CD4-positive, alpha-beta T cell treated with Interleukin-4 for 1 hour (primary cell): ENCODE measurements at places on chromosomes 4 and X.
A peak's percentile ranks its signal among the peaks of the same experiment; 100 is the strongest.

- DNase-seq, result no peak
Observed at GRCh38 chrX:54994099-54994498, at the start of gene PFKFB1. TSS of gene PFKFB1 (minus strand) at chrX:54994188. CDS start at chrX:54994007, 181 bp downstream.

DNA sequence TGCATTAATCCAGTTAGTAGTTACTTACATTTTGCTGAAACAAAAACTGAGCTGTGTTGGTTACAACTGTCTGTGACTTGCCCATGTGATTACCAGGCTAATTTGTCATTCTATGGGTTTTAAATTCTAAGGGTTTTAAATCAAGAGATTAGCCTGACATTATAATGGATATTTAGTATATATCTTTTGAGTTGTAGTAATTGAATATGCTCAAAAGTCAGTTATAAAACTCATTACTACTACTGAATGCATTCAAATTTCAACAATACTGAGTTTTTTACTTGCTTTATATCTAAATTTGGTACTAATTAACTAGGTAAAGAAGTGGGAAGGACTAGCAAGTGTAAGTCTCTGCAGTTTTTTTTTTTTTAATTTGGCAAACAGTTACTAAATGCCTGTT is 14.7 kb downstream of the LARP7 start:
- no peak for DNase-seq

GRCh38 chr4:106587558-106587957 is 219.0 kb upstream of the GIMD1 start:
- no peak for DNase-seq

DNA sequence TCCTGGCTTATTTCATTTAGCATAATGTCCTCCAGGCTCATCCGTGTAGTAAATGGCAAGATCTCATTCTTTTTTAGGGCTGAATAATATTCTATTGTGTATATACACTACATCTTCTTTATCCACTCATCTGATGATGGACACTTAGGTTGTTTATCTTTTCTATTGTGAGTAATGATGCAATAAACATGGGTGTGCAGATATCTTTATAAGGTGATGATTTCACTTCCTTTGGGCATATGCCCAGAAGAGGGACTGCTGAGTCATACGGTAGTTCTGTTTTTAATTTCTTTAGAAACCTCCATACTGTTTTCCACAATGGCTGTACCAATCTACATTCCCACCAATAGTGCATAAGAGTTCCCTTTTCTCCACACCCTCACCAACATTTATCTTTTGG is 317.6 kb upstream of the CNKSR2 start:
- DNase-seq, result no peak

- no peak for DNase-seq
Observed at GRCh38 chrX:135114392-135114791, 5.9 kb downstream of the ETDB start.

GRCh38 chrX:69024931-69025330 is 140.3 kb downstream of the PJA1 start:
- no peak for DNase-seq

GRCh38 chr4:94446386-94446785 is 5.4 kb upstream of the PDLIM5 start:
- DNase-seq, result no peak

GRCh38 chr4:156493858-156494257 is 477.7 kb downstream of the PDGFC start:
- DNase-seq, result no peak

DNA sequence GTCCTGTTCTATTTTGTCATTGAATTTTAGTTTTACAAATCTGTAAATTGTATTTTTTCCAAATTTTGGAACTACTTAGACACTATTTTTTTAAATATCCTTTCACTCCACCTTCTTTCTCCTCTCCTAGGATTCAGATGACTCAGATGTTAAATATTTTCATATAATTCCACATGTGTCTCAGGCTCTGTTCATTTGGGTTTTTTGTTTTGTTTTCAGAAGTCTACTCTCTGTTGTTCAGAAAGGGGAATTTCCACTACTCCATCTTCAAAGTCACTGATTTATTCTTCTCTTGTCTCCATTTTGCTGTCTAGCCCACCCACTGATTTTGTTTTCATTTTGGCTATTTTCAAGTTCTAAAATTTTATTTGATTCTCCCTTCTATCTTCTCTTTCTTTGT is 264.0 kb upstream of the SLIT2 start:
- no peak for DNase-seq

- DNase-seq, result no peak
Observed at GRCh38 chr4:4358093-4358854, 28.6 kb upstream of the NSG1 start.

DNA sequence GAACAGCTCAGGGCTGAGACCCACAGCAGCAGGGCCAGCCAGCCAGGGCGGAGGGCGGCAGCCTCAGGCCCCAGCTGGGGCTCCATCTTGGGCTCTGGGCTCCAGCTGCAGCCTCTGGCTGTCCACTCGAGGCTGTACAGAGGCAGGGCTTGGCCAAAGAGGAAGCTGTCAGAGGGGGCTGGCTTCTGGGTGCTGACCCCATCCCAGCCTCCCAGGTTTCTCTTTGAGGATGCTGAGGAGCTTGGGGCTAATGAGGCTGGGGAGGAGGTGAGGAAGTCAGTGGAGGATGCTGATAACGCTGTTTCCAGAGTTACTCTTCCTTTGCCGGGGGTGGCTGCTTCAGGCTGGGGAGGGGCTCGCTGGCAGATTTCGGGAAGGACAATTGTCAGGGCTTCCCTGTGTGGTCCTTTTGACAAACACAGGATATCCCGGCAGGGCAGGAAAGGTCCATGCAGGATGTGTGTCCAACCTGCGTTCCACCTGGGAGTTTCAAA is at the start of gene DIPK2B:
Gene DIPK2B (minus strand): TSS at position 136 of the 494 bp plus-strand sequence. CDS start 50 bp downstream, at position 86.
- no peak for DNase-seq

GRCh38 chr4:32988165-32988811 is 2268.1 kb downstream of the PCDH7 start:
- no peak for DNase-seq

DNA sequence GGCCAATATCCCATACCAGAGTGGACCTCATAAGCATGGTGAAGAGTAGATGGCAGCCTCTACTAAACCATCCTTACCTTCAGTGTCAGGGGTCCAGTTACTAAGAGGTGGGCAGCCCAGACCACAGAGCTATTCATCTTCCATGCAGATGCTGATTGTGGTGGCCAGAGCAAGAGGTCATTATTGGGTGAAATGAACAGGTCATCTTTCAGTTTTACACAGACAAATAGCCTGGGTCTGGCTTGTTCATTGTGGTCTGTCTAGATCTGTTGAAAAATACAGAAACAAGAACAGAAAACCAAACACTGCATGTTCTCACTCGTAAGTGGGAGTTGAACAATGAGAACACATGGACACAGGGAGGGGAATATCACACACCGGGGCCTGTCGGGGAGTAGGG is 71.3 kb downstream of the PAK3 start:
- no peak for DNase-seq

GRCh38 chrX:121221322-121221977 is 174.0 kb downstream of the GLUD2 start:
- no peak for DNase-seq

DNA sequence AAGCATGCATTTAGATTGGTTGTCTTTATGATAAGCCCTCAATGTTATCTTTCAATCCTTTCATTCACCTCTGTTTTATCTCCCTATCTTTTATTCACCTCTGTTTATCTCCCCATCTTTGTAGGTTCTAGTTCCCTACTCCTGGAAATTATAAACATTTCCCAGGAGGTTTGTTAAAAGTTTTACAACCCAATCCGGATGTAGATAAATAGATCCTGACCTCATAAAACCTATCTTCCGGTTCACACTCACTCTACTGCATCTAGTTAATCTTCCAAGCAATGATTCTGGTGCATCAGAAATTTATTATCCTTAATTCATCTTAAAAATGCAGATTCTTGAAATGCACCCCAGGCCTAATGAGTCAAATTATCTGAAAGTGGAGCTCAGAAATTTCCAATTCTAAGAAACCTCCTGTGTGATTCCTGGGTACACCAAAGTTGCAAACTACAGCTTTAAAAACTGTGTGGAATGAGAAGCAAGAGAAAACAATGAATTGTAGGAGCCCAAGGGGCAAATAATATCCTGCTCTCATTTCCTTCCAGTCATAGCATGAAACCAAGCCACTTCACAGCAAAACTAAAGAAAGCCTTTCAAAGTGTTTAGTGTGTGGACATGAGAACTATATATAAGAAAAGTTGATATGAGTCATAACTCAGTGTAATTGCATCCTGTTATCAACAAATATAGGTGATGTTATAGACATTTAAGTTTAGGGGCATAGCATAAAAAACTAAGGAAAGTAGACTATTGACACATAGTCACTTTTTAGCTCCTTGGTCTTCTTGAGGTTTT is 51.1 kb upstream of the UGT8 start:
- DNase-seq, result no peak

- no peak for DNase-seq
Observed at GRCh38 chr4:2802618-2803531, 10.0 kb downstream of the SH3BP2 start.

DNA sequence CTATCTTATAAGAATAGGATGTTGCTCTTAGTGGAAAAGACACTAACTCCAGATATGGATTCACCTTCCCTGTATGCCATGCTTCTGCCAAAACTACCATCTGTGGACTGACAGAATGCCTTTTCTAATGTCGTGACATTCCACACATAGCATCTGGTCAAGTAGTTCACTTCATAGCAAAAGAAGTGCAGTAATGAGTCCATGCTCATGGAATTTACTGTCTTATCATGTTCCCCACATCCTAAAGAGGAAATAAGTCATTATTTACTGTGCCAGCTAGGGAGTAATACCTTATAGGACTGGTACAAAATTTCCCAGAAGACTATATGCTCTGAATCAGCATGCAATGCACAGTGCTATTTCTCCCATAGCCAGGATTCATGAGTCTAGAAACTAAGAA is 562.4 kb downstream of the TLL1 start:
- no peak for DNase-seq

DNA sequence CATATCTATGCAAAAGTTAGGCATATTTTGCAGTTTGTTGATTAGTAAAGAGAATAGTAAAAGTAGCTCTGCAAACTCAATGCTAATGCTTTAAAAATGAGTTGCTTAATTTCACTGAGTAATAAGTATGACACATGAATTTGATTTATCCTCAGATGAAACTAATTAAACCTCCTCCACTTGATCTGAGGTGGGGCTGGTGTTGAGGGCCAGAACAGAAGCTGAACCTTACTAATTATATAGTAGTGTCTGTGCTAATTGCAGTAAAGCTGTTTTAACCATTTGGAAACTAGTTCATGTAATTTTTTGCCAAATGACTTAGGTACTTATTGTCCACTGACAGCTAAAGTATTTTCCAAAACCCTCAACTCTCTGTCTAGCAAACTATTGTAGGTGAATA is 7.7 kb upstream of the PGAM4 start:
- DNase-seq, result no peak

DNA sequence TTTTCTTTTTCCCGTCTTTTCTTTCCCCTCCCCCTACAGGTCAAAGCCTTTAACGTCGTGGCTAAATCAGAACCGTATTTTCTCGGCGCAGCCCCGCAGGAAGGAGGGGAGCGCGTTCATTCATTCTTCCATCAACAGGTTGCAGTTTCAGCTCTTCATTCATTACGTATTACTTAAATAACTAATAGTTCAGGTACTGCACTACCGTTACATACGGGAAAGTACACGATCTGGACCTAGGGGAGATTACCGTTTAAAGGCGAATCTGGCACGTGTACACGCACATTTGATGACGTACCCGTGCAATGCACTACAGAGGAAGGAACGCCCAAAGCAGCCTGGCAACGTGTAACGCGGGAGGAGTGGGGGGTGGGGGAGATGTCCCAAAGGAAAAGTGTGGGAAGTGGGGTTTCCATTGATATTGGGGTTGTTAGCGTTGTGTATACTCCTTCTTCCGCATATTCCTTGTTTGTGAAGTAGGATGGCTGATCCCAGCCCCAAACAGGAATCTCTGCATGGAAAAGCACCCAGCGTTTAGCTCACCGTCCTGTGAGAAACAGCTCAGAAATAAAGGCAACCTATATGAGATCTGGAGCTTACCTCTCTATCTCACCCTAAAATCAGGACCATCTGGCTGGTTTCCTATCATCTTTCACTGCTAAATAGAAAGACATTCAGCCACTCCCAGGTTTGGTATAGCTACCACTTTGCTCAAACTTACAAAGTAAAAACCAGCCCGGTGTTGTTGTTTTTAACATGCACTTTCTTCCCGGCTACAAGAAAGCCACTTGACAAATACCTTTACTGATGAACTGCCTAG is 585 bp upstream of the SEC24D start:
- peak; percentile 80 for DNase-seq

GRCh38 chrX:44997282-44997812 is 124.4 kb downstream of the KDM6A start:
- DNase-seq, result no peak

DNA sequence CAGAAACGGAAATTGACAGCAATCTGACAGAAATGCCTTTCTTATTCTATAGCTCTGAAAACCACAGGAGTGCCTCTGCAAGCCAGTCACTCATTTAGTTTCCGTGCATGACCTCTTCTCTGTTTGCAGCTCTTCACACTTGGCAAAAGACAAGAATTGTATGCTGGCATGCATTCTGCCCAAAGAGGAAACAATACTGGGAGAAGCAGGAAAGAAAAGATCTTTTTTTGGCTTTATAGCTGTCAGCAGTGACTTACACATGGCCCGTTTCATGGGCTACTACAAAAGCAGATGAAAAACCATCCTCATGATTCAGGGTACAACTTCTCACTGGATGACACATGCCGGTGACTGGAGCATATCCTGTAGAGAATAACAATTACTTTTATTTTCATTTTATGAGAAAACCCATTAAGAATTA is 249.4 kb downstream of the ADAMTS3 start:
- DNase-seq, result no peak

DNA sequence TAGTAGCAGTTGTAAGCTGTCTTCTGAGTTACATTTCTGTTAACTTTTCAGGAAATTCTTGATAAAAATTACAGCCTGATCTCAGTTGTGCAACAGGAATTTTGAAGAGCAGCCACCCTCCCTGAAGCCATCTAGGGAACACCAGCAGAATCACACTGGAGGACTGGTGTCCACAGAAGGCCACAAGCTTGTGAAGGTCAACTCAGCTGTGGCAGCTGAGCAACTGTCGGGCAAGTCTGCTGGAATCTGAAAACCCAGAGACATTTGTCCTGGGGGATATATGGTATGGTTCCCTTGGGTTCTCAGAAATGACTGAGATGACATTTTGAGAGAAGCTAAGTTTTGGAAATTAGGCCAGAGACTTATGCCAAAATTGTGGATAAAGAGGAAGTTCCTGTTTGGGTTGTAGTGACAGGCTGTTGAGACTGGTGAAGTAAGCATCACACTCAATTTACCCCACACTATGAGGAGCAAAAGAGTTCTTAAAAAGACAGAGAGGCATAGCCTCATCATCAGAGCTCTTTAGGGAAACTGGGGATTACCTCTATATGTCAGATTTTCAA is 78.1 kb upstream of the TNIP3 start:
- DNase-seq, result no peak

DNA sequence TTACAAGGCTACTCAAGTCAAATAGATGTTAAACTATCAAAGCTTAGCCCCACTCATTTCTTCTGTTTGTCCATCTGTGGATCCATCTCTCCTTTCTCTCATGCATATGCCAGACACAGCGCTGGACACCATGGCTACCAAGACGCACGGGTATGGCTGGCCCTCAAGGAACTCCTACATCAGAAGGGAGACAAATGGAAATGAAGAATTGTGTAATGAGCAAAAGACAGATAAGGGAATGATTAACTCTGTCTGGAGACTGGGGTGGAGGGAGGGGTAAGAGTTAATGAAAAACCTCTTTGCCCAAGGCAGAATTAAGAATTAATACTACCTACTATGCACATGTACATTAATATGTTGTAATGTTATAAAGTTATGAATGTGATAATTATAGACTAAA is 88.1 kb downstream of the MGST2 start:
- DNase-seq, result no peak

- no peak for DNase-seq
Observed at GRCh38 chr4:53694666-53695065, 103.4 kb upstream of the LNX1 start.
